ENCODE measurements at places on chromosomes 3 and 15.

DNA sequence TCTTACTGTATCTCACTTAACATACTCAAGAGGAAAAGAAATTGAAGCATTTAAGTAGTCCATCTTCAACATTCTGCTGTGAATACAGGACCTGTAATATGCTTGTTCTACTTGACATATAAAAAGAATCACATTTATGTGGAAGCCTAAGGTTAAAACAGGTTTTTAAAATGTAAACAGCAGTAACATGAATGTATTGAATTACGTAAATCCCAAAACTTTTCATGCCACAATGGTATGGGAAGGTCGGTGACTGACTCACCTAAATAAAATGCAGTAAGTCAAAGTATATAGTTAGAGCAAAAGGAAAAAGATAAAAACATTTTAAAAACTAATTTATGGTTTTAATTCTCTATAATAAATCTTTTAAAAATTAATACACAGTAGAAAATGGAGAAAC is 115.7 kb upstream of the TJP1 start:
- no peak for DNase-seq

DNA sequence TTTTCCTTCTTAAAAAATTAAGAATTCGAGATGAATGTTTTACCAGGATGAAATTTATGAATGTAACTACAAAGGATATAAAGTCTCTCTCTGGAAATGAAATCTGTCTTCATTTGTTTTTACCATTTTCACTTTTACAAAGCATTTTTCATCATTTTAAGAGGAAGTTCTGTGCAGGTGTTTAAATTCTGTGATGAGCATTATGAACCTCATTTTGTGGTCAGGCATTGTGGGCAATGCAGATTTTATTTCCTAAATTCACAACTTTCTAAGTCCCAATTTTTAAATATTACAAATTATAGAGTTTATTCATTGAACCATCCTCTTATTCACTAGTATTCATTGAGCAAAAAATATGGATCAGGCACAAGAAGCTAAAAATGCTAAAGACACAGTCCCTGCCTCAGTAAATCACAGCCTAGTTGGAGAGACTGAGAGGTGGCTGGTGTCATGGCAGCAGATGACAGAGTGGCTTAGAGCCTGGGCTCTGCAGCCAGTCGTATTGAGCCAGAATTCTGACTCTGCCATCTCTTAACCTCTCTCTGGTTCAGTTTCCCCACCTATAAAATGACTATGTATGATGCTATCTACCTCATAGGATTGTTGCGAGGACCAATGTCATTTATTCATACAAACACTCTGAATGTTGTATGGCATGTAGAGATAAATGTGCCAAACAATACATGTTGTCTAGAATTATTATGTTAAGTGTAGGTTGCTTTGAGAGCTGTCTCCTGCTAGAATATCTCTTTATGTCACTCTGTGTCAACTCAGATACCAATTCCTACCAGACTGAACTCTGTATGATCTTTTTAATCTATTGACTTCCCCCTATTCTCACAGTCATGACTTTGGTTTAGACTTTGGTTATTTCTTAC is 7.5 kb upstream of the TGFBR2 start:
- DNase-seq = no peak

GRCh38 chr3:178850450-178851190 is 221.0 kb downstream of the ZMAT3 start:
- no peak for DNase-seq

- DNase-seq = no peak
Observed at GRCh38 chr3:25273582-25274171, 154.4 kb upstream of the RARB start.

GRCh38 chr3:58143417-58144055 is 67.2 kb downstream of the DNASE1L3 start:
- DNase-seq = no peak

DNA sequence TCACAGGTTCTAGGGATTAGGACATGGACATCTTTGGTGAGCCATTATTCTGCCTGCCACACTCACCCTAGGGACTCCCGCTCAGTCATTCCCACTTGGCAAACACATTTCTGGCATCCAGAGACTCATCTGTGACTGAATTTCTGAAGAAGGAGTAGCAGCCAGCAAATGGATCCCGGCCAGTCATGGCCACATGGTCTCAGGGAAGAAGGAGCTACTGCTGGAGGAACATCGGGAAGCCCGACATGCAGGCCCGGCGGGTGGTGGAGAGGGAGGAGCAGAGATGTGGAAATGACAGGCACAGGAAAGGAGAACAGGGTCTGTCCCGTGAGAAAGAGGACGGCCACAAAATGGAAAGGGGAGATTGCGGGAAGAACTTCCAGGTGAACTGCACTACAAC is 65.4 kb downstream of the SEMA5B start:
- no peak for DNase-seq

- no peak for DNase-seq
Observed at GRCh38 chr15:101023501-101024072, 104.4 kb downstream of the LRRK1 start.

All from stimulated activated CD4-positive, alpha-beta T cell treated with anti-CD3 and anti-CD28 coated beads, Interleukin-4, amount 100 ng/mL, for 4 hours (primary cell).